Effector CD8-positive, alpha-beta T cell (primary cell): ENCODE measurements at places on chromosomes 1 and 21.

DNA sequence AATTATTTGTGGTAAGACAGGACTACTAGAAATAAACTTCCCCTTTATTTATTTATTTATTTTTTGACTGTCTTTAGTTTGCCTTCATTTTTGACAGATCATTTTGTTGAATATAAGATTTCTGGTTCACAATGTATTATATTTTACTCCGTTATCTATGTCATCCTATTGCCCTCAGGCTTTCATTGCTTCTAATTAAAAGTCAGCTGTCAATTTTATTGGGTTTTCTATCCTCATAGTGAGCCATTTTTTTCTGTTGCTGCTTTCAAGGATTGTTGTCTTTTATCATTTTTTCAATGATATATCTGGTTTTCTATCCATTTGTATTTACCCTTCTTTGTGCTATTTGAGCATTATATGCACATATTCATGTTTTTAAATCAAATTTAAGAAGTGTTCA is 866.2 kb downstream of the LRRIQ3 start:
- DNase-seq, result no peak

DNA sequence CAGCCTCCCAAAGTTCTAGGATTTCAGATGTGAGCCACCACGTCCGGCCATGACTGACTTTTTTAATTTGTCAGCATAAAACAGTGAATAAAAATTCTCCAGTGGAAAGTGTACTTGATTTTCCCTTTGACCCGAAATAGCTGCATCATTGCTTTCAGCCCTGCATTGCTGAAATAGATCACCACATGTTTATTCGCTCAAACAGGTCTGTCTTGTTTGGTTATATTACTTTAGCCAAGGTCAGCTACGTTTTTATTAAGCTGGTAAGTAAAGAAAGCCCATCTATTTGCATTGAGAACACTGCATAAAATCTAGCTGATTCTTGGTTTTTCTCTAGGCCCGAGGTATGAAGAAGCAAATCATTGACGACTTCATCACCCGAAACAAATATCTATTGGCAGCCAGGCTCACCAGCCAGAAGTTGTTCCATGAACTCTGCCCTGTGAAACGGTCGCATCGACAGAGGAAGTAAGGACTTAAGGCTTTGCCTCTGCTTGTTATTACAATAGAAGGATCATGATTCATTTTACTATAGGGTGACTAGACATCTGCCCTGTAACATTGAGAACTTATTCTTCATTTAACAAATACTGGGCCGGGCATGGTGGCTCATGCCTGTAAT is 25.6 kb downstream of the AGMAT start:
- DNase-seq, result no peak

- DNase-seq, result no peak
Measured at GRCh38 chr1:30045304-30046090, 677.9 kb downstream of the MATN1 start.

DNA sequence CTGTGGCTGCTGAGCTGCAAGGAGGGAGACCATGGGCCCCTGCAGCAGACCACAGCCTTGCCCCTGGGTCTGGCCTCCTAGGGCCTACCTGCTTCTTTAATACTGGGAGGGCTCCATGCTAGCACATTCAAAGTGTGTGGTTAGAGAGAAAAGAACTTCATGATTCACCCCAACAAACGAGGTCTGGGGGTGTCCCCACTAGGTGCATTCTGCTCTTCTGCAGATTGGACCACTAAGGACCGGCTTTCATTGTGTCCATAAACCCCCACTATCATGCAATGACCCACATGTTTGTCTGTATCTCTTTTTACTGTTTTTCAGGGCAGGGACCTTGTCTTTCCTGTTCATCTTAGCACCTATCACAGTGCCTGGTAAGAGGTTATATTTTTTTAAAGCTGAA is 185.4 kb downstream of the OMA1 start:
- DNase-seq, result no peak

- no peak for DNase-seq
Measured at GRCh38 chr1:47912756-47913155, 84.4 kb downstream of the TRABD2B start.

DNA sequence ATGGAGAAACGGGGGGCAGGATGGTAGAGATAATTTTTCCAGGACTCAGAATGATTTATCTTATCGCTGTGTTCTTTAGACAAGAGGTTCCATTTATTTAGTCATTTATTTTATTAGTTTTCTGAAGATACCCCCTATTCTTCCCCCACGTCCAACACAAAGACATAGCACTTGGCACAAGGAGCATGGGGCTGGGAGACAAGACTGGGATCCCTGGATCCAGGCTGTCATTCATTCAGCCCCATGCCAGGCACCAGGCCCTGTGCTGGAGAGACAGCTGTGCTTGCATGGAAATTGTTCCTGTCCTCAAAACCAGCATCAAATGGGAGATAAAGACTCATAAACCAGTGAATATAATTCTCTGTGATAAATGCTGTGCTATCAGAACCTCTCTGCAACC is 27.1 kb upstream of the PLXNA2 start:
- no peak for DNase-seq

DNA sequence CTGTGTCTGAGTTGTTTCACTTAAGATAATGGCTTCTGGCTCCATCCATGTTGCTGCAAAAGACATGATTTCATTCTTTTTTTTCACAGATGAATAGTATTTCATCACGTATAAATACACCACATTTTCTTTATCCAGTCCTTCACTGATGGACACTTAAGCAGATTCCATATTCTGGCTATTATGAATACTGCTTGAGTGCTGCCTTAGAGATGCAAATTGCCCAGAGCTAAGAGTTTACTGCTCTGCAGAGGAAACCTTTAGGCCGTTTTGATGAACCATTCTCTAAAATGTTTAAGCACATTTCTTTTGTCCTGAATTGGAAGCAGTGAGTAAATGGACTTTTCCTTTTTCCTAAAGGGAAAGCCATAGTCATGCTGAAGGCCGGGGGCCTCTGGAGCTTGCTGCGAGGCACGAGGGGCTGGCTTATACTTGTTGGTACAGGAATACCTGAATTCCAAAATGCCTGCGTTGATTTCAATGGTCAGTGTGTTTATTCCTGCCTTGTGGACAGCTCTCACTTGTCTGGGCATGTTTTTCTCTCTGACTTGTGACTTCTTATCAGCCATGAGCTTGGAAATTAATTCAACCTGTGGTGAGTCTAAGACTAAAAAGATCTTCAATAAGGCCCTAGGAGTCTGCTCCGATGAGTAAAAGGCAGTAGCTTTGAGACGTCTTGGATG is 201.0 kb upstream of the MAP1LC3C start:
- no peak for DNase-seq

DNA sequence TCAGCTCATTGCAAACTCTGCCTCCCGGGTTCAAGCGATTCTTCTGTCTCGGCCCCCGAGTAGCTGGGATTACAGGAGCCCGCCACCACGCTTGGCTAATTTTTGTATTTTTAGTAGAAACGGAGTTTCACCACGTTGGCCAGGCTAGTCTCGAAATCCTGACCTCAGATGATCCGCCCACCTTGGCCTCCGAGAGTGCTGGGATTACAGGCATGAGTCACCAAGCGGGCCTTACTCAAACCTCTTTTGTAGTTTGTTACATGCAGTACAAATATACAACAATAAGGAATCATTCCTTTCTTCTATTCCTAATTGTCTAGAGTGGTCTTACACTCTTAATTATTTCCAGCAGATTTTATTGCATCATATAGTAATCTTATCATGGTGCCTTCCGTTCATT is 16.6 kb downstream of the SPATA17 start:
- no peak for DNase-seq

GRCh38 chr1:30648408-30649000 is 74.9 kb downstream of the MATN1 start:
- no peak for DNase-seq

DNA sequence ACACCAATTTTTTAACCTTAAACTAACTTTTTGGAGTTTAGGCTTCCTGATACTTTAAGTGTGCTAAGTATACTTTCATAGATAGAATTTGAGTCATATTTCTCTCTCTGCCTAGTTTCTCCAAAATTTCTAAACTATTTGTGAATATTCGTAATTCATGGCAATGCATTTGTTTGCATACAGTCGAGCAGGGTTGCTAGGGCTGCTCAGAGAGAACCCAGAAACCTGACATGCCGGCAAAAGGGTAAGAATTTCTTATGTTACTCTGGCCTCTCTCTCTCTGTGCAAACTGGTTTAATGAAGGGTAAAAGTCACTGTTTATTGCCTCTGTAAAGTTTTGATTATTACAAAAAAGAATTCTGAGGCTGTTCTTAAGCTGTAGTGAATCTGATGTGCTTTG is 25.1 kb upstream of the SLC9A1 start:
- no peak for DNase-seq

- no peak for DNase-seq
Measured at GRCh38 chr21:15560383-15561056, 169.3 kb upstream of the USP25 start.

GRCh38 chr1:96804648-96805047 is 83.1 kb downstream of the PTBP2 start:
- no peak for DNase-seq

- no peak for DNase-seq
Measured at GRCh38 chr21:38645282-38645681, 147.0 kb upstream of the ERG start.

GRCh38 chr1:37410815-37411214 is 63.6 kb upstream of the ZC3H12A start:
- no peak for DNase-seq

DNA sequence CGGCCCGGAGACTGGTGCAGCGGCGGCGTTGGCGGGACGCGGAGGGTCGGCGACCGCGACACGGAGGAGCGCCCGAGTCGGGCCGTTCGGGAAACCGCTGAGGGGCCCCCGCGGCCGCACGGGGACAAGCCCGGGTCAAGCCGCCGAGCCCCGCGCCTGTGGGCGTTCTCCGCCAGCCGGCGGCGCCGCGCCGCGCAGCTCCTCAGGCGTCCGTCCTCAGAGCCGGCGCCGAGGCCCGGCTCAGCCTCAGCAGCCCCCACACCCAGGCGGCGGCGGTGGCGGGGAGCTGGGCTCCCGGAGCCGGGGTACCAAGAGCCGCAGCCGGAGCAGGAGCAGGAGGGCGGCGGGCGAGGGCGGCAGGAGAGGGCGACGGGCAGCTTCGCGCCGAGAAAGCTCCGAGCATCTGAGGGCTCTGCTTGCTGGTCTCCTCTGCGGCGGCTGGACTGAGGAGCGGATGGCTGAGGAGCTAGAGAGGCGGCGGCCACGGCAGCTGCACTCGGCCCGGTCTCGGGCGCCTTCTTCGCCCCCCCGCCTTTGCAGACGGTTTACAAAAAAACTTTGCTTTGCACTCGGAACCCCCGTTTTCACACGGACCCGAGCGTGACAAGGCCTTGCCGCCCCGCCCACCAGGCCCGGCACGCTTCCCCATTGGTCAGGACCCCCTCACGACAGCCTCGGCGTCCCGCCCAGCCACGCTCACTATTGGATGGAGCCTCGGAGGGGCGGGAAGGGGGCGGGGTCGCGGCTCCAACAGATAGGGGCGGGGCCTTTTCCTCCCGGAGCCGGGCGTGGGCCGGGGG is at the start of gene SLC30A1:
Gene SLC30A1, minus strand, starts transcription at position 522 of the 800 bp plus-strand sequence. CDS start 549 bp downstream, outside the sequence.
- DNase-seq, result peak; percentile 99

DNA sequence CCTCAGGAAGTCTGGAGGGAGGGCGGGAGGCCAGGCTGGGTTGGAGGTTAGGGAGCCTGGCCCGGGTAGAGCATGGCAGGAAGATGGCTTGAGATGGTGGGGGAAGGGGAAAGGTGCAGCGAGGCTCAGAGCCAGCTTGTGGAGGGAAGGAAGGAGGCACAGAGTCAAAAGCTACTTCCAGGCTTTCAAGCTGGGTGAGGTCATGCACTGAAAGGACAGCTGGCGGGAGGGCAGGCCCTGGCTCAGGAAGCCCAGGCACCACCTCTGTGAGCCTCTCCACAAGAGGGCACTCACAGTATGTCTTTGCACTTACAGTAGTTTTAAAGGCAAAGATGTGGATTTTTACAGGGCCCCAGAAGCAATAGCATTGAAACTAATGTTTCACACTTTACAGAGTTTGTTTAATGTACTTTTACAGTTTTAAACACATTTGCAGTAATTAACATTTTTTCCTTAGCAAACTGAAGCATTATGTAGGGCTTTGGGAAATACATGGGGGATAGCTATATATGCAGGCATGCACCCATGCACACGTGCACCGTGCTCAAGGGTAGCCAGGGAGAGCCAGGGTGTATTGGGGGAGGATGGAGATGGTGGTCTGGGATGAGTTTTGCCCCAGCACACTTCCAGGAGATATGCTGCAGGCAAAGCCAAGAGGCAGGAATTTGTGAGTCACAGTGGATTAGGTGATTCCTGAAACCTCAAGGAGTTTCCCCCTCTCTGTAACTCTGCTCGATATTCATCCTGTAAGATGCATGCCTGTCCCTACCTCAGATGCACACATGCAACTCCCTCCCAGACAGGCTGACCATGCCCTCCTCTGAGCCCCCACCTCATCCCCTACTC is 6.1 kb upstream of the ADAM15 start:
- peak; percentile 39 for DNase-seq

GRCh38 chr1:70485624-70486023 is 74.6 kb downstream of the CTH start:
- no peak for DNase-seq

- no peak for DNase-seq
Measured at GRCh38 chr1:228207381-228207810, 448 bp upstream of the OBSCN start.

- DNase-seq, result no peak
Measured at GRCh38 chr21:38142224-38142623, 114.6 kb upstream of the KCNJ15 start.
